ENCODE measurements at places on chromosomes 5 and 9. TPM values are rescaled to one million over a fixed set of nuclear protein-coding genes. Genes with fewer than 3 reads are reported as not detected.

The MELK gene
- total RNA-seq: 5.2 TPM

The PDLIM4 gene
- total RNA-seq: 11.9 TPM

The IFNE gene
- total RNA-seq: not detected

The HRH2 gene
- 0.34 TPM for total RNA-seq

The PCDHB12 gene
- total RNA-seq: 0.42 TPM

The MEF2C gene
- 10.0 TPM for total RNA-seq

The ENC1 gene
- total RNA-seq: 18.9 TPM

The AGXT2 gene
- not detected for total RNA-seq
